NCI-H1417 (cell line): ENCODE measurements at places on chromosomes 16 and 17.

GRCh38 chr17:49063652-49064051 lies 66.5 kb downstream of the IGF2BP1 start:
- DNase-seq, result no peak

DNA sequence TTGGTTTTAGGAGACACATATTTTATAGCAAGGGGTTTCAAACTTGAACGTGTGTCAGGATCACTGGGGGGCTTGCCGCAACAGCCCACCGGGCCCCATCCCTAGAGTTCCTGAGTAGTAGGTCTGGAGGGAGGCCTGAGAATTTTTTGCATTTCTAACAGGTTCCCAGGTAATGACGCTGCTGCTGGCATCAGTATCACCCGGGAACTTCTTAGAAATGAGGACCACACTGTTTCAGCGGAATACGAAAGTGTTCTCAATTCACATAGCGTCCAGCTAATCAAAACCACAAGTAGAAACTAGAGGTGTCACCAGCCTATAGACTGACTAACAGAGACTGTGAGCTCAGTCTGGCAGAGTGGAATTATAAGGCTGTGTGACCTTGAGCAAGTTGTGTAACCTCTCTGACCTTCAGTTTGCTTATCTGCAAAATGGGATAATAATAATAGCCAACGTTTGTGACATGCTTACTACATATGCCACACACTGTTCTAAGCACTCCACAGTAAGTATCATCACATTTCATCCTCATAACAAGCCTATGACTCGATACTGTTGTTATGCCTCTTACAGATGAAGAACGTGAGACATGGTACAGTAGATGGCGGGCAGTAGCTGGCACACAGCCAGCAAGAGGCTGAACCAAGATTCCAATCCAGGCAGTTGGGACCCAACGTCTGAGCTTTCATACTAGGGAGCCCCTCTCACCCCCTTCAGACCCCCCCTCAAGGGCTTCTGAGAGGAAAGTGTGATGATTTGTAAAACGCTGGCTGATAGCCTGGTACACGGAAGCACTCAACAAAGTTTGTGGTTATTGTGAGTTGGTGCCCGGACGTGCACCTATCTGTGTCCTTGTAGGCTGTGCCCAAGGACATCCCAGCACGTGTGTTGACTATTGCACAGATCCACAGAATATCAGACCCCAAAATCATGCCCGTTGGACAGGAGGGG lies 4.6 kb upstream of the ICAM2 start:
- DNase-seq, result no peak

GRCh38 chr16:82368041-82368440 lies 198.0 kb upstream of the MPHOSPH6 start:
- DNase-seq, result peak; percentile 26

GRCh38 chr16:70508752-70509151 lies 14.6 kb downstream of the COG4 start:
- no peak for DNase-seq

- DNase-seq, result no peak
Measured at GRCh38 chr16:8850279-8850885, 18.4 kb downstream of the CARHSP1 start.

- DNase-seq, result no peak
Measured at GRCh38 chr17:33944412-33944811, 310.7 kb upstream of the CCL2 start.
